ENCODE measurements at places on chromosomes 1 and 21. TPM values are rescaled to one million over a fixed set of nuclear protein-coding genes. Genes with fewer than 3 reads are reported as not detected.

TENT5C gene
- 3.6 TPM for total RNA-seq

GJA5 gene
- 0.59 TPM for total RNA-seq

NTNG1 gene
- 2.2 TPM for total RNA-seq

SLC45A3 gene
- 4.8 TPM for total RNA-seq

TAL1 gene
- total RNA-seq: under 0.01 TPM

STIL gene
- total RNA-seq: 9.1 TPM

PRKCZ gene
- total RNA-seq: 0.55 TPM

GFI1 gene
- total RNA-seq: under 0.01 TPM

TMIGD3 gene
- not detected for total RNA-seq

CLCA4 gene
- total RNA-seq: not detected

LIN28A gene
- not detected for total RNA-seq

RCC1 gene
- 51.6 TPM for total RNA-seq

S100A11 gene
- total RNA-seq: 33.0 TPM

Data from smooth muscle cell of the umbilical artery (primary cell).